RPMI7951 (cell line): ENCODE measurements at places on chromosomes 1 and 21.
A peak's percentile ranks its signal among the peaks of the same experiment; 100 is the strongest.

DNA sequence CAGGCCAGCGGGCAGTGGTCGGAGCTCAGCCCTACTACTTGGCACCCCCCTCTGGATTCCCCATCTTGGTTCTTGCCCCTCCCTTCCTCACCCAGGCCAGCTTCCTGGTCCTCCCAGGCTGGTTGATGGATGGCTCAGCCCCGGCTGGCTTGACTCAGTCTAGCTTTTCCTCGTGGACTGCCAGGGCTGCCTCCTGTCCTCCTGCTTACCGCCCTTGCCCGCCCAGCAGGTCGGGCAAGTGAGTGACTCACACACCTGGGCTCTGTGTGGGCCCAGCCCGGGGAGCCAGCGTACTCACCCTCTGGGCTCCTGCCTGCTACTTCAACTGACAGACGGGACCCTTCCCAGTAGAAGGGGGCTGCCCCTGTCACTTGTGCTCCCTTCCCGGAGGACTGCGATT lies 19.5 kb upstream of the ARHGEF10L start:
- no peak for DNase-seq

DNA sequence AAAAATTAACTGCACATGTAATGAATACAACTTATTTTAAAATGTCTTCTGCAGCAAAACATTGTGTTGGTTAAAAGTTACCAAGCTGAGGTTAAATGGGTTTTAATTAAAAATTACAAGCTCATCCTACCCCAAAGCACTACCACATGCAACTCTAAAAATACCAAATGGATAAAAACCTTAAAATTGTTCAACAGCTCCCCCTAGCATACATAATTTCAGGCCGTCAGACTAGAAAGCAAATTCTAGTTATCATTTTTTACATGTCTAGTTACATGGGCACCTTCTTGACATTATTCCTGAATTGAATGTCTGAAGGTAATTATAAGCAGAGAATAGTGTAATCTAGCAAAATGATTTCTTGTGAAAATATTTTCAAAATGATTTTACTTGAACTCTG lies 176.5 kb downstream of the C1orf21 start:
- peak; percentile 18 for DNase-seq

DNA sequence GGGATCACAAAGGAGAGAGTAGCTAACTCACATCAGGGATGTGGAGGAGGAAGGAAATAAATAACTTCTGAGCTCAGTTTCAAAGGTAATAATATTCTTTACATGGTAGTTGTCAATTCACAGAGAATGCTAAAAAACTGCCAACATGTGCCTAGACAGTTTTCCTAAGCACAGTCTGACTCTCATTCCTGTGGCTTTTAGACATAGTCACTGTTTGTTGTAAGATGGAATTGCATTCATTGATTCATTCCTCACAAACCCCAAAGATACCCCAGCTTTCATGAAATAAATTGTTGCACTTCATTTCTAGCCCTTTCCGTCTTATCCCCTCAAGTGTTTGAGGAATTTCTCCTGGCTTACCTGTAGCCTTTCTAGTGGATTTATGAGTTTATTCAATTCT lies 263.9 kb downstream of the NTNG1 start:
- DNase-seq: no peak

DNA sequence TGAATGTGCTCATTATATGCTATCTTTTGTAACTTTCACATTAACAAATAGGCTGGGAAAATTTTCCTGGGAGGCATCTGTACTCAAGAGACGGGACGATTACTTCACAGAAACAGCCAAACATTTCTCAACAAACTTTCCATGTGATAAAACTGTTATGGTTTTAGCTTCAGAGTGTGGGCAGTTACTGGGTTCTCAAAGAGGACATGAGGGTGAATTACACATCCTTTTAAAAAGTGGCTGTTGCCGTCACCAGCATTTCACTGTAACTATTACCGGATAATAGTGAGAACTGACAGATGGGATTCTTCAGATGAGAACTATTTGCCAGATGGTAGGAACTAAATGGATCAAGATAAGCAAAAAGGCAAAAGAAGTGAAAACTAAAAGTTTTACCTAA lies 109.1 kb downstream of the APP start:
- no peak for DNase-seq
